ENCODE measurements at places on chromosomes 1 and 21.

- no peak for DNase-seq
These were observed 34.7 kb downstream of the PTPRU start for GRCh38 chr1:29270929-29271521.

- DNase-seq = peak; percentile 91
These were observed 6.2 kb upstream of the ANKRD35 start for GRCh38 chr1:145891587-145892485.

DNA sequence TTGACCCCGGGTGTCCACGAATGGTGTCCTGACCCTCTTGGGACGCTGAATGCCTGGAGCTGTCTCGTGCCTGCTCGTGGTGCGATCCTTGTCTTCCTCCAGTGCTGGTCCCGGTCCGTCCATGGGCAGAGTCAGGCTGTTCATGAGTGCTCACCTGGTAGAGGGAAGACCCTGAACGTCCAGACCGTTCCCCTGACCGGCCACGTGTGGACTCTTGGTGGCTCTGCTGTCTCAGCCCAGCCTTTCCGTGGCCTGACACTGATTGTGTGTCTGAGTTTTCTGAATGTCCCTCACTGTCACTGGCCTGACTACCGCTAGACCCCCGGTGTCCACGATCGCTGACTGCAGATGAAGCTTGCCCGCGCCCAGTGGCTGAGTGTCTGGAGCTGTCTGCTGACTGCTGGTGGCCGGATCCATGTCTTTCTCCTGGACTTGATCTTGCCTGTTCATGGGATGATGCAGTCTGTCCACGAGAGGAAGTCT lies 11.7 kb downstream of the FLG start:
- DNase-seq = no peak

DNA sequence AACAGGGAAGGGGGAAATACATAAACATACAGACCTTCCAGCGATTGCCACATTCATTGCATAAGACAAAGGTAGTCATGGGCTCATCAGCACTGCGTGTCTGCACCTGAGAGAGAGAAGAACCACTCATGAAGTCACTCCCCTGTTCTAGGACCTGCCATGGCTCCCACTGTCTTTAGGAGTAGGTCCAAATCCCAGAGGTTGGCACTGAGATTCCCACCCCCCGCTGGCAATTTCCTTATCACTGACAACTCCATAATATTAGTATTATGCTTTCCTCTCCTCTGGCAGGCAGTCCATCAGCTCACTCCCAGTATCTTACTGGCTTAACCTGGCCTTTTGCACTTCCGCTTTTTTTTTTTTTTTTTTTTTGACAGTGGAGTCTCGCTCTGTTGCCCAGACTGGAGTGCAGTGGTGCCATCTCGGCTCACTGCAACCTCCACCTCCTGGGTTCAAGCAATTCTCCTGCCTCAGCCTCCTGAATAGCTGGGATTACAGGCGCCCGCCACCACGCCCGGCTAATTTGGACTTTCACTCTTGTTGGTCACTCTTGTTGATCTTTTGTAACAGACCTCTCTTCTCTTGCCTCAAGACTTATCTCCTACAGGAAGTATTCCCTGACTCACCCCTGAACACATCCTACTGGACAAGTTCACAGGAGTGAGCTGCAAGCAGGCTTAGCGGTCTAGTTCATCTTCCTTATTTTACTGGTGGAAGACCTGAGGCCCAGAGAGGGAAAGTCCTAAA lies 14.8 kb upstream of the ZNF436 start:
- DNase-seq = peak; percentile 62

- no peak for DNase-seq
These were observed at the start of gene AGBL4 for GRCh38 chr1:50023292-50024159. TSS of gene AGBL4 (minus strand) at chr1:50023954.

DNA sequence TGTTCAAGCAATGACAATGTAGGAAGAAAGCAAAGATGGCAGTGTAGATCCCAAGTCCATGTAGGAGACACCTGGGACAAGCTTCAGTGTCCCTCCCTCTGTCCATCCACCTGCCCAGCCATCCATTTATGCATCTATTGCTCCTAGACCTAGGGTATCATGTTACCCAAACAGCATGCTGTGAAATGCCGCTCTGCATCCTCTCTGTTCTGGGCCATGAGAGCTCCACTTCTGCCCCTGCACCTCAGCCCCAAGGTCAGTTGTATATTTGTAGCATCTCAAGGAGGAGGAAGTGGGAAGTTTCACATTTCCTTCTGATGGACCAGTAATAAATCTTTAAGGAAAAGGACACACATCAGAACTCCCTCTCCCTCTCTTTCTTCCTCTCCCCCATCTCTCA lies 27.9 kb upstream of the TSPEAR start:
- no peak for DNase-seq

DNA sequence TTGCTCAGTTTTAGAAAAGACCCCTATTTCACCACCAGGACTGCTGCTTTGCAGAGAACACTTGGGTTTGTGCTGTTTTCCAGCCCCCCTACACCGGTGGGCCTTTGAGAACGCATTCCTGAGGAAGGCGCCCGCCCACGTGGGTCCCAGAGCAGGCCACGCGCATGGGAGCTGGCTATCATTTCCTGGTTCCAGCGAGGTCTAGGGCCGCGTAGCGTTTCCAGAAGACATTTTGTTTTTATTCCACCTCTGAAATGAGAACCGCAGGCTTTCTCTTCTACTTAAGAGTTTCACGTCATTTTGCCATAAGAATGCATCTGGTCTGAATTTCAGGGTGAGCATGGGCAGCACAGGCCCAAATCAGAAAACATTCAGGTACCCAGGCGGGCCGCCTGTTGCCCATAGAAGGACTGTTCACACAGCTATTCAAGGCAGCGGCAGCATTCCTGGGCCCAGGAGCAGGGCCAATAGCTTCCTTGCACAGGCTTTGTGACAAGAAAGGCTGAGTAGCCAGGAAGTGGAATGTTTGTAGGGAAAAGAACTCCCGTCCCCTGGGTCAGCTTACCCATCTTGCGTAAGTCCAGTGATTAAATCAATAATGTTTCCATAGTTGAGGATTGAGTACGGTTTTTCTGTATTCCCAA lies 1.4 kb upstream of the KLHL21 start:
- no peak for DNase-seq

GRCh38 chr21:38036016-38036415 lies 119.8 kb upstream of the KCNJ6 start:
- DNase-seq = no peak

DNA sequence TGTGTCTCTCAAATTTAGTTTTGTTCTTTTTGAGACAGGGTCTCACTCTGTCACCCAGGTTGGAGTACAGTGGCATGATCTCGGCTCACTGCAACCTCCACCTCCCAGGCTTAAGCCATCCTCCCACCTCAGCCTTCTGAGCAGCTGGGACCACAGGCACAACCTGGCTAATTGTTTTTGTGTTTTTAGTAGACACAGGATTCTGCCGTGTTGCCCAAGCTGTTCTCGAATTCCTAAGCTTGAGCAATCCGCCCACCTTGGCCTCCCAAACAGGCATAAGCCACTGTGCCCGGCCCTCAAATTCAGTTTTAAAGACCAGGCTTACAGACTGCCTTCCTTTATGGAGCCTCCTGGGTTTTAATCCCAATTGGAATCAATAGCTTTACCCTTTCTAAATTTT lies 83.7 kb upstream of the SELENON start:
- no peak for DNase-seq

GRCh38 chr1:214551436-214552173 lies at the start of gene PTPN14:
TSS of gene PTPN14 (minus strand) at chr1:214551602. CDS start at chr1:214464803, 86,799 bp downstream.
- DNase-seq = peak; percentile 72

DNA sequence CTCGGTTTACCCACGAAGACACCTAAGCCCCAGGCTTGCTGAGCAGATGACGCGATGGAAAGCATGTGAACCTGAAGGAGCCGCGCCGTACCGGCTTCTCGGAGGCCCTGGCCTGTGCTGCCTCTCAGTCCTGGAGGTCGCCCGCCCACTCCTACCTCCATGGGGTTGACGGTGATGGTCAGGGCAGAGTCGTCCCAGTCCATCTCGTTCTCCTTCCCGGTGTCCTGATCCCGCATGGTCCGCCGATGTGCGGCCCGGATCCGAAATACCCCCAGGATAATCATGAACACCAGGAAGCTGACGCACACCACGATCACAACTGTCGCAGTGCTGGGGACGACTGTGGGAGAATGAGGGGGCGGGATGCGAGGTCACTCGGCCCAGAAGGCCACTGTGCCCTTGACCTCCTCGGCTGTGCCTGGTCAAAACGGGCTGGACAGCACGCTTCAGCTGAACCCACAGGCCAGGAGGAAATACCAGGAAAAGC lies 79.6 kb downstream of the PIK3CD start:
- DNase-seq = no peak

GRCh38 chr1:119045096-119045746 lies 57.1 kb upstream of the TBX15 start:
- DNase-seq = no peak

GRCh38 chr1:201659572-201659971 lies 120.6 kb downstream of the NAV1 start:
- DNase-seq = no peak

DNA sequence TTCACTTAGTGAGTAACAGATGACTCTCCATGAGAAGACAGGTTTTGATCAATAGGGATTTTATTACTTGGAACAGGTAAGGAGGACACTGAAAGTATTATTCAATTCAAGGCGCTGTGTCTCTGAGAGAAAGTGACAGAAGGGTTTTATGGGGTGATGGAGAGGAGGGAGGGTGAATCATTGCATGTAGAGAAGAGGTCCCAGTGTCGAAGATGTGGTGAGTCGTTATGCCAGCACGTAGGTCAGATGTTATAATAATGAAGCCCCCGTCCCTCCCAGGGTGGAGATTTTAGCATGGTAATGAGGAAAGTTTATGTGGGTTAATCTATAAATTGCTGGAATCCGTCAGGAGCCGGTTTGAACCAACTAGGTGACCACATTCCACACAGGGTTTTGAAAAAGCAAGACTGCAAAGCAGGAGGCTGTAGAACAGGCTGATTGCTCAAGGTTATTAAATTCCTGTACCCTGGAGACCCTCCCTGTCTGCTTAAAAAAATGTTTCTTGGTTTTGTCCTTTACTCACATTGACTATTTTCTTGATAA lies 586.4 kb upstream of the TMPRSS15 start:
- no peak for DNase-seq

GRCh38 chr1:92992054-92992453 lies 30.8 kb upstream of the DIPK1A start:
- DNase-seq = no peak

- no peak for DNase-seq
These were observed at the start of gene ARHGAP29 for GRCh38 chr1:94237291-94238226. TSS of gene ARHGAP29 (minus strand) at chr1:94237584. CDS start at chr1:94231611, 5,973 bp downstream.

DNA sequence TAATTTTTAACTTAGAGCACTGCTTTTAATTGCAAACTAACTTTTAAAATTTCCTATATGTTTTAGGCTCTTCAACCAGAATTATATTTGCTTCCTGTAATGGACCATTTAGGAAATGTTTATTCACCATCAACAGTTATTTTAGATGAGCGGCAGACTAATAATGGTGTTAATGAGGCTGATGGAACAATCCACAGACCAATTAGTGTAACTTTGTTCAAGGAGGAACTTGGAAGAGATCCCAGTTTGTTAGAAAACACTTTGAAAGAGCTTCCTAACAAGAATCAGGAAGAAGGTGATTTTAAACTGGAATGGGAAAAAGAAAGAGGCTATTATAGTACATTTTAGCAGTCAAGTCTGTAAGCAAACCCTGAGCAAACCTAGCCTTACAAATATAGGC lies 19.4 kb upstream of the GNG5 start:
- DNase-seq = no peak

GRCh38 chr1:28313702-28314546 lies 14.9 kb upstream of the MED18 start:
- peak; percentile 49 for DNase-seq

GRCh38 chr1:1041092-1041523 lies 21.2 kb downstream of the AGRN start:
- DNase-seq = no peak

- DNase-seq = peak; percentile 16
These were observed at the start of gene HECTD3 for GRCh38 chr1:45010855-45011811. TSS of gene HECTD3 (minus strand) at chr1:45011324. CDS start at chr1:45011257, 67 bp downstream.

GRCh38 chr21:28402616-28402989 lies 590.1 kb downstream of the LTN1 start:
- no peak for DNase-seq

DNA sequence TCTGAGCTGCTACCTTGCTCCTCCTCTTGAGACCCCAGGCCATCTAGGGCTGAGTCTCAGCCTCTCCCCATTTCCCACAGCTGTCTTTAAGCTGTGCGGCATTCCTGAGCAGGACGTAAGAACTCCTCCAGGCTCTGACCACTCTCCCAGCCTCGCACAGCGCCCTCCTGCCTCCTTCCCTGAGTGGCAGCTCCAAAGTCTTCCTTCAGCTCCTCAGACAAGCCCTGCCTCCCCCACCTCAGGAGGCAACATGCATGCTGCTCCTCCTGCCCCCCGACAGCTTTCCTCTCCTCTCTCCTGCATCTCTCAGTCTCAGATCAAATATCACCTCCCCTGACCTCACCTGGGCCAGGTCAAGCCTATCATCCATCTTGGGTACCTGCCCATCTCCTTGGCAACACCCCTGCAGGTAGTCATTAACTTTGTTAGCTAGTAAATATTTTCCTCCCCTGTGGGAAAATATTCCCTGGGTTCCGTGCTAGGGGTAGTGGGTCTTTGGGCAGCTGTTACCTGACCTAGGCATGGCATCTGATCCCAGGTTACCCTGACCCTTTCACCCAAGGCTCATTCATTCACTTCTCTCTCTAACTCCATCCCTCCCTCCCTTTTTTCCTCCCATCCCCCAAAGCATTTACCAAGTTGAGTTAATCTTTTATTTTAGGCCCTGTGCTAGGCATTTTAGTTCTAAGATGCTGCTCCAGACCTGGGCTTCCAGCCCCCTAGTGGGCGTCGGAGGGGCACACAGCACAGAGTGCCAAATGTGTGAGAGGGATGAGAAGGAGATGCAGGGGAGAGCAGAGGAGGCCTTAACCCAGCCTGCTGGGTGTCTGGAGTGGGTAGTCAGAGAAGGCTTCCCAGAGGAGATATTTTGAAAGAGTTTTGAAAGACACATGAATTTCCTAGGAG lies 419.9 kb downstream of the PTPRU start:
- no peak for DNase-seq

- no peak for DNase-seq
These were observed 48.8 kb downstream of the KCNK2 start for GRCh38 chr1:215131291-215131690.

- no peak for DNase-seq
These were observed 153.1 kb downstream of the GRIK1 start for GRCh38 chr21:29786496-29787360.

- DNase-seq = no peak
These were observed 206.3 kb downstream of the HS2ST1 start for GRCh38 chr1:87120779-87121178.
